T-cell (primary cell): ENCODE measurements at places on chromosomes 11 and 22.

GRCh38 chr11:128551058-128551457 lies 36.3 kb downstream of the ETS1 start:
- DNase-seq, result peak; percentile 46

GRCh38 chr11:34425867-34426266 lies 12.9 kb upstream of the CAT start:
- no peak for DNase-seq

- no peak for DNase-seq
Measured at GRCh38 chr11:36672815-36673450, 74.9 kb upstream of the RAG2 start.

- DNase-seq, result no peak
Measured at GRCh38 chr11:122394313-122394712, 261.2 kb upstream of the UBASH3B start.

DNA sequence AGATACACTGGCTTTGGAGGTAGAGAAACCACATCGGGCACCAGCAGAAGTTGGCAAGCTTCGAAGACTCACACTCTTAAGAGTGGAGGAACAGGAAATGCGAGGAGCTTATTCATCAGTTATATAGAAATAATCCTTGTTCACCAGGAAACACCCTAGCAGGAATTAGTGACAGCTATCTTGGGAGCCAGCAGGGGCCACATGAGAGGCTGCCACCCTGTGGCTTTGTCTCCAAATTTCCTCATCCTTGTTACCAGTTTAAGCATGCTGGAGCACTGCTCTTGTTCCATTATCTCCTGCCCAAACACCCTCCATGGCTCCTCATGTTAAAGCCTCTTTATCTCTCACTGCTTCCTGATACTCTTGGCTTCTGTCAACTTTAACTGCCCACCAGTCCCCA lies 131.0 kb downstream of the PLEKHA7 start:
- no peak for DNase-seq

- no peak for DNase-seq
Measured at GRCh38 chr11:14362611-14363010, 3.6 kb upstream of the RRAS2 start.

DNA sequence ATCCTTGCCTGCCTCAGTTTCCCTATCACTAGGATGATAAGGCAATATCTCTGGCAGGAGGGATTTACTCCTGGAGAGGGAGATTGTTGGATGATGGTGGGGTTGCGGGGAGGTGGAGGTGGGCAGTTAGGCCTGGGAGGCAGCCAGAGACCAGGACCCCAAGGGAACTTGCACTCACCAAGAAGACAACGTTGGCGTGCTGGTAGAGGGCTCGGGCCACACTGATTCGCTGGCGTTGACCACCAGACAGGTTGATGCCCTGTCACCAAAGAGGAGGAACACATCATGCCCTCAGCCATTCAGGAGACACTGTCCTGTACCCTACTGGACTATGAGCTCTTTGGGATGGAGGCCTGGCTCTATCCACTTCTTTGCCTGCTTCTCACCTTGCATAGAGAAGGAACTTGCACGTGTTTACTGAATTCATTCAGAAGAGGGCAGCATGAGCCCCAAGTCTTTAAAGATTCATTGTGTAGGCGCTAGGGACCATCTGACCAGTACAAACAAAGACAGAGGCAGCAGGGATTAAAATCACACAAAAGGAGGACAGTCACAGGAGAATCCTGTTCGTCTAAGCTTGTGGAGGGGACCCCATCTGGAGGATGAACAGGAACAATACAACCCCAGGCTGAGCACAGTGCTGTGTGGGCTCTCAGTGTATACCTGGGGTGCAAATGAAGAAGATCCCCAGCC lies 24.2 kb upstream of the KCNJ11 start:
- DNase-seq, result no peak

DNA sequence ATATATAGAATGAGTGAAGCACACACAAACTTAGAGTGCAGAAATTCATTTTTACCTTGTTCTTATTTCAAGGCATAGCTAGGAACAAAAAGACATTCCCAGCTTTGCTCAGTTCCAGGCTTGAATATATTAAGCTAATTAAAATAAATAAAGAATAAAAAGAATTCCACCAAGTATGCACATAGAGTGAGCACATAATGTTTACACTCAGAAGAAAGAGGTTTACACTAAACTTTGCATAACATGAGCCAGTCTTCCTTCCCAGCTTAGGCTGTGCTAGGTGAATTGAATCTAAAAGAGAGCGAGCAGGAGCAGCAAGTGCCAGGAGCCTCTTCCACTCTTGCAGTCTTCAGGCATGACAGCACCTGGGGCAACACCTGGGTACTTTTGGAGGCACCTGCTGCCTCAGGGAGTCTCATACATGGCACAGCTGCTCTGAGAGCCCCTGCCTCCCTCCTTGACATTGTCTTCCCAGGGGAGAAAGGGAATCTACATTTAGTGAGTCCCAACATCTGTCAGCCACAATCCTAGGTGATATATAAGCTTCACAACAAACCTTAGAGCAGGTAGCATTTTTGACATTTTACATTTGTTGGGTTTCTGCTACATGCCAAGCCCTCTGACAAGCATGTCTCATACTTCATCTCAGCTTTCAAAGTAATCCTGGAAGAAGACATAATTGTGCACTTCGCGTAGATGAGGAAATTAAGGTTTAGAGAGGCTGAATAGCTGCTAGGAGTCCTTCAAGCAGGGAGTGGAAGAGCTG lies 732.7 kb upstream of the TENM4 start:
- DNase-seq, result no peak

GRCh38 chr11:62406034-62406433 lies 12.8 kb upstream of the SCGB1A1 start:
- DNase-seq, result no peak

GRCh38 chr11:73539506-73540084 lies 58.3 kb downstream of the FAM168A start:
- DNase-seq, result no peak

- DNase-seq, result no peak
Measured at GRCh38 chr11:9533736-9534473, 39.6 kb upstream of the WEE1 start.

DNA sequence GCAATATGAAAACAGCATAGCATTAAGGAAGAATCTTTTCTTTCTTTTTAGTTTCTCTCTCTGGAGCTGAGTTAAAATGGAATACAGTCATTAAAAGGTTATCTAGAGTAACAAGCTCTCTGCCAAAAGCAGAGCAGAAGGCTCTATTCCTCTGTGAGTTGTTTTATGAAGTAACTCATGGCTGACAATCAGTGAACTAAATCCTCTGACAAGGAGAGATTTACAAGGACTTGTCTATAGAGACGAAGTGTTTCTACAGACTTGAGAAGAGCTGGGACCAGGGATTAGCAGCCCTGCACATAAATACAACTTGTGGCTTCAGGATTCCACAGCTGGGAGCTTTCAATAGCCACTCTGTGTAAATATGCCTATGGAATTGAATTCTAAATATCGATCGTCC lies 192.5 kb upstream of the RAG2 start:
- no peak for DNase-seq

DNA sequence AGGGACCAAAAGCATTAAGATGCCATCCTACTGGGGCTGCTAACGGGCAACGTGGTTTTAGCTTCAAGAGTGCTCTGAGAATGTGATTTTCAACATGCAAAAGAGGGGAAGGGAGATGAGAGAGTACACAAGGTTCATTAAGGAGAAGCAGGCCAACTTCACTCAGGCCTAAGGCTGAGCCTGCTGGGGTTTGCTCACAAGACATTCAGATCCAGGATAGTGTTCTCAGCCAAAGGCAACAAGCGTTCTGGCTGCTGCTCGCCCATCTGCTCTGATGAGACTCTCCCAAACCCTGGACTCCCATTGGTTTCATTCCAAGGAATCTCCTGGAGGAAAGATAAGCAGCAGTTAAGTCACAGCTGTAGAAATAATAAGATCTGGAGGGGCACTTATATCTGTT lies 23.6 kb upstream of the UPB1 start:
- DNase-seq, result no peak

- DNase-seq, result no peak
Measured at GRCh38 chr11:119149018-119149785, at the start of gene ABCG4. Gene ABCG4 (plus strand): TSS chr11:119149052. CDS start chr11:119149966, 914 bp downstream.

GRCh38 chr22:43396934-43397457 lies 14.8 kb upstream of the MPPED1 start:
- DNase-seq, result no peak

GRCh38 chr11:9280655-9281301 lies 15.6 kb upstream of the DENND5A start:
- peak; percentile 53 for DNase-seq

DNA sequence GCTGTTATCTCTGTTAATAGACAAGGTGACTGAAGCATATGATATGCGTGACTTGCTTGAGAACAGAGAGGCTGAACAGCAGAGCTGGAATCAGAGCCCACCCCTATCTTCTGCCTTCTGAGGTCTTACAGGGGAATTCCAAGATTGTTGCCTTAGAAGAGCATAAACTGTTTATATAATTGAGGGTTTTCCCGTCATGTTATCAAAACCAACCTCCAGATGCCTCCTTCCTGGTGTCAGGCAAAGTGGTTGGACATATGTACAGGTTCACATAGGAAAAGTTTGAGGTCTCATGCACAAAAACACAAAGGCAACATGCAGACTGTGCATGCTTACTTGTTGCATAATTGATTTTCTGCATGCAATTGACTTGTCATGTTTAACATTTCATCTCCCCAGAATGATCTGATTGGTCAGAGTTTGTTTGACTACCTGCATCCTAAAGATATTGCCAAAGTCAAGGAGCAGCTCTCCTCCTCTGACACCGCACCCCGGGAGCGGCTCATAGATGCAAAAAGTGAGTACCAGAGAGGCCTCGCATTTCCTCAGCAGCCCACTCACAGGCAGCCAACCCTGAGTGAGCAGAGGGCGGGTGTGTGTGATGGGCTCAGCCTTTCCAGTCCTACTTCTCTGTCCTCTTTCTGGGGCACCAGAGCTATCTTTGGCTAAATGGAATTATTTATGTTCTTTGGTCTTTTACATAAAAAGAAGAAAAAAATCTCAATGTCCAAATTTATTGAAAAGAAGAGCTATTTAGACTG lies 88.9 kb downstream of the BMAL1 start:
- DNase-seq, result no peak
